ENCODE measurements at places on chromosomes 1 and 21.

GRCh38 chr1:113615425-113615824 is 143.9 kb downstream of the PHTF1 start:
- no peak for DNase-seq

DNA sequence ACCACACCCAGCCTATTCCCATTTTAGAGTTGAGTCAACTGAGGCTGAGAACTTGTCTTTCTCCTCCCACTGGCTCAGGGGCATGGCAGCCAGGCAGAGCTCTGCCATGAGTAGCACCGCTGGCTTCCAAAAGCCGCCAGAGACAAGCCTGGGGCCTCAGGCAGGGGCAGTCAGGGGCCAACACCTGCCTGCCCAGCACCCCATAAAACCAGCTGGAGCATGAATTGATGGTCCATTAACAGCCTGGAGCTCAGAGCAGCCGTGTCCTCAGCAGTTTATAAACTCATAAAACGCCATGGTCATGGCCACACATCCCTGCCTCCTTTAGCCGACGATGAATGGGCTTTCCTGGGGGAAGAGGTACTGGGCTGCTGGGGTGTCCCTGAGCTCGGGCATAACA is 50.6 kb upstream of the PAX7 start:
- DNase-seq: no peak

GRCh38 chr1:222923506-222923905 is 108.7 kb downstream of the DISP1 start:
- no peak for DNase-seq

GRCh38 chr21:45017039-45017960 is 57.1 kb upstream of the ADARB1 start:
- no peak for DNase-seq

GRCh38 chr1:178500091-178500770 is 3.5 kb upstream of the CLEC20A start:
- DNase-seq: no peak

DNA sequence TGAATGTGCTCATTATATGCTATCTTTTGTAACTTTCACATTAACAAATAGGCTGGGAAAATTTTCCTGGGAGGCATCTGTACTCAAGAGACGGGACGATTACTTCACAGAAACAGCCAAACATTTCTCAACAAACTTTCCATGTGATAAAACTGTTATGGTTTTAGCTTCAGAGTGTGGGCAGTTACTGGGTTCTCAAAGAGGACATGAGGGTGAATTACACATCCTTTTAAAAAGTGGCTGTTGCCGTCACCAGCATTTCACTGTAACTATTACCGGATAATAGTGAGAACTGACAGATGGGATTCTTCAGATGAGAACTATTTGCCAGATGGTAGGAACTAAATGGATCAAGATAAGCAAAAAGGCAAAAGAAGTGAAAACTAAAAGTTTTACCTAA is 109.1 kb downstream of the APP start:
- DNase-seq: no peak

DNA sequence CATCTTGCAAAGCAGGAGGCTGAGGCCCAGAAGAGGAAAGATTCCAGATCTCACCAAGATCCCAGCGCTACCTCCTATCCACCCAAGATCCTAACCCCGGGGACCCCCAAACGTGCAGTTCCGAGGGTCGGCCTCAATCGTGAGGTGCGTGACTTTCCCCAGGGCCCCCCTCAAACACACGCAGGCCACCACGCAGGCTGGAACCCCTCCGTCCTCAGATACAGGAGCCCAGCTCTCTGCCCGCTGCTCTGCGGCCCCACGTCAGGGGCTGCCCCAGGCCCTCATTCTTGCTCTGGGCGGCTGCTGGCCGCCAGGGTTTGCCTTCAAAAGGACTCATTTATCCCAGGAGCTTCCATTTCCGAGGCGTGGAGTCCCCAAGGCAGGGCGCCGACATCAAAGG is 39.9 kb downstream of the KRTAP10-1 start:
- DNase-seq: no peak

- DNase-seq: no peak
Measured at GRCh38 chr21:42236014-42236413, 17.1 kb downstream of the ABCG1 start.

DNA sequence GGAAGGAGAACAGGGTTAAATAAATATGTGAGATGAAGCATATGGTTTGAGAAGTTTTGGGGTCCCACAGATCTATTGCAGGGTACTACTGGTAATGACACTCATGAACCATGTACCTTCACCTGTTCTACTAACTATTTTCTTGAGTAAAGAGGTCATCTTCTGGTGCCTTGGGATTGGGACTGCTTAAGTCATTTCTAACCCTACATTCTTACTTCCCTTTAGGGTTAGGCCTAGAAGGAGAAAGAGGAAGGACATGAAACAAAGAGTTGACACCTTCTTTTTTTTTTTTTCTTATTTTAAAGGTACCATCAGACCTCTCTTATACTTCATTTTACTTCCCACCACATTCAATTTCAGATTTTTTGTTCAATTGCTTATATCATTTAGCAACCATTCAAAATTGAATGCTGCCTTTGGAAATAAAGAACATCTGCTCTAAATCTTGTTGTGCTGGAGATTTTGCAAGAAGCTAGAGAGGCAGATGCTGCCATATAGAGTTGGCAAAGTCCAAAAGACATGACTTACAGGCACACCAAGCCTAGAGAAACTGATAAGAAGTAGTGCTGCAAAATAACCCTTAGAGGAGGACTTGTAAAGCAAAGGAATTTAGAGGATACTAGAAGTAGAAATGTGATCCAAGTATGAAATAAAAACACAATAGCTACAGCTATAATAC is 374.4 kb upstream of the ST6GALNAC5 start:
- DNase-seq: no peak

DNA sequence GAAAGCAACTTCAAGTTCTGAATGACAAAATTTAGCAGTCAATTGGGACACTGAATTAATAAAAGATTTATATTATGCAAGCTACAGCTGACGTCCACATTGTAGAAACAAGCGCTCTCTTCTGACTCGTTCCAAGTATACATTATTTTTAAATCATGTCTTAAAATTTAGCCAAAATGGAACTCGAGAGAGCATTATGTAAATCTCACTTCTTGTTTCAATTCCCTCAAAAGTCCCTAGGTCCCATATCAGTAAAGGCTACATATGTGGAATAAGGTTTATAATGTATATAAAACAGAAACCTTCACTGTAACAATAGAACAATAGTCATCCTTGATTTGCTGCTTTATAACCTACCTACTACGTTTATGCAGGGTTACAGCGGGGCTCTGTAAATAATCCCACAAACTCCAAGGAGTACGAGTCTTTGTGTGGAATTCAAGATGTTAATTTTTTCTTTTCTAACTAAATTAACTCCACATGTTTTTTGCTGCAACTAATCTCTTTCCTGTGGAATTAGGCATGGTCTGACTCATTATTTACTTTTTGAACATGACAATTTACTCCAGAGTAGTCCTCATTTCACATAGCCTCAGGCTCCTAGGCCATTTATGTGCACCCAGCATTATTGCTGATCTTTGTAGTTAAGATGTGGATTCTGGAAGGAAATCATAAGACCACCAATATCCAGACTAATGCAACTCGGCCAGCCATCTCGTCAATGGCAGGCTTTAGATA is 785.1 kb downstream of the LTN1 start:
- no peak for DNase-seq

- no peak for DNase-seq
Measured at GRCh38 chr1:178733972-178734371, 8.9 kb downstream of the RALGPS2 start.

DNA sequence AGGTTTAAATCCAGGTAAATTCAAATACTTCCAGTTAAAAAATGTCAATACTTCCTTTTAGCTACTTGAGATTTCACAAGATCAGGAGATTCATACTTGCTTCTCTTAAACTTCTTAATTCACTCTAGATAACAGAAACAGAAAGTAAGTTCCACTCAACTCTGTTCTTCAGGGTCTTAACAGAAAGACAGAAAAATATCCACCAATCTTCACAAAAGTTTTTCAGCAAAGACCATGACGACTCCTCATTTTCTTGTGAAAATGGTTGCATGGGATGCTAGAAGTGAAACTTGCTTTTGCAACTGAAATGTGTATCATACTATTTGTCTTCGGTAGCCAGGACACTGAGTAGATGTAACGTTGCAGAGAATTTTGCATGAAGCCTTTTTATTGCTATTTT is 12.3 kb upstream of the LRRC8C start:
- DNase-seq: no peak

DNA sequence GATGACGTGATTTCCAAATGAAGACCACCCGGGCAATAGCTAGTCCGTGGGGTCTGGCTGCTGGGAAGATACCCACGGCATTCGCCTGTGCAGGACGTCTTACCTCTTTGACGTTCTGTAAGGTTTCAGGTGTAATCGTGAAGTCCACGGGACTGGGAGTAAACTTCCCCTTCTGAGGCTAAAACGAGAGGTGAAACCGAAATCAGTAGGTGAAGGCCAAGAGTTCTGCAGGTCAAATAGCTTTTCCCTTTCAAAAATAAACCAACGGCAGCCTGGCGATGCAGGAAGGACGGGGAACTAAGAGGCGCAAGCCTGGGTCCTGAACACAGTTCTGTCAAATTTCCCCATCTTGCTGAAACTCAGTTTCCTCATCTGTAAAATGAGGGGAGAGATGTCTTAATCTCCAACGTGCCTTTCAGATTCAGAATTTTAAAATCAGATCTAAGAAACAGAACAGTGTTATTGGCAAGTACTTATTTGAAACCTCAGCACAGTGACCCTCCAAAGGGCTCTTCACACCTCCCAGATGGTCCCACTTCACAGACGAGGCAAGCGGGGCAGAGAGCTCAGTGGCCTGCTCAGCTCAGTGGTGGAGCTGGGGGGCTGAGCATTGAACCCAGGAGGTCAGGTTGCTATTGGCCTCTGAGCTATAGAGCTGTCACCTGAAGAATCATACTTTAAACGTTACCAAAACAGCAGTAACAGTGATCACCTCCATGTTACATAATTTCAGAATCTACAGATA is 34.7 kb downstream of the VPS26C start:
- no peak for DNase-seq

- DNase-seq: no peak
Measured at GRCh38 chr1:71583756-71584155, 502.9 kb upstream of the ZRANB2 start.

GRCh38 chr21:27149034-27149433 is 182.1 kb upstream of the ADAMTS5 start:
- DNase-seq: no peak

- DNase-seq: no peak
Measured at GRCh38 chr1:201054091-201054543, 30.6 kb upstream of the KIF21B start.

GRCh38 chr1:224615861-224616755 is at the start of gene CNIH3:
Gene CNIH3 (plus strand): TSS chr1:224616317. CDS start chr1:224617175, 858 bp downstream.
- peak; percentile 38 for DNase-seq

- no peak for DNase-seq
Measured at GRCh38 chr1:17118706-17119075, 560 bp downstream of the PADI2 start.

DNA sequence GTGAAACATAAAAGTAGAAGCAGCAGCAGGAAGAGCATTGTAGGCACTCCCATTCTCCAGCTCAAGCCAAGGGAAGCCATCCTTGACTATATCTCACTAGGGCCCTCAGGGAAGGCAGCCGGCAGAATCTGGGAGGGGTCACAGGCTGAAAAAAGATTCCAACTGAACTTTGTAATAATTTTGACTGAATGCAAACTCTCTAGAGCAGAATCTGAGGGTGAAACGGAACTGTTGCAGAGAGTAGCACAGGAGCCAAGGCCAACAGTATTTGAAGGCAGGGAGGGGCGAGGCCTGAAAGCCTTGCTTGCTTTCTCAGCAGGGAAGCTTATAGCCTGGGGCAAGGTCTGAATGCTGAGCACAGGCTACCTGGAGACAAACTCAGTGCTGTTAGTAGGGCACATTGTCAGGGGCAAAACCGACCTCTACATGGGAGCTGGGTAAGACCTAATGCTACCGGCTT is 180.6 kb downstream of the COL24A1 start:
- no peak for DNase-seq

DNA sequence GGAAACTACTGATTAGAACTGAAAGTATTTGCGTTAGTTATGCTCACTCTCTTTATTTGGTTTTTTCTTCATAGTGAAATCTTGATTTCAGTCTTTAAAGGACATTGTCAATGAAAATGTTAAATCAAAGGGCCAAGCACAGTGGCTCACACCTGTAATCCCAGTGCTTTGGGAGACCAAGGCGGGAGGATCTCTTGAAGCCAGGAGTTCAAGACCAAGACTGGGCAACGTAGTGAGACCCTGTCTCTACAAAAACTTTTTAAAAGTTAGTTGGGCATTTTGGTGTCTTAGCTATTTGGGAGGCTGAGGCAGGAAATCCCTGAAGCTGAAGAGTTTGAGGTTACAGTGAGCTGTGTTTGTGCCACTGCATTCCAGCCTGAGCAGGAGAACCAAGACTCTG is 13.6 kb downstream of the RLF start:
- no peak for DNase-seq

GRCh38 chr1:150126811-150127210 is 22.9 kb upstream of the PLEKHO1 start:
- DNase-seq: no peak

GRCh38 chr1:106962591-106962990 is 93.9 kb upstream of the PRMT6 start:
- no peak for DNase-seq

DNA sequence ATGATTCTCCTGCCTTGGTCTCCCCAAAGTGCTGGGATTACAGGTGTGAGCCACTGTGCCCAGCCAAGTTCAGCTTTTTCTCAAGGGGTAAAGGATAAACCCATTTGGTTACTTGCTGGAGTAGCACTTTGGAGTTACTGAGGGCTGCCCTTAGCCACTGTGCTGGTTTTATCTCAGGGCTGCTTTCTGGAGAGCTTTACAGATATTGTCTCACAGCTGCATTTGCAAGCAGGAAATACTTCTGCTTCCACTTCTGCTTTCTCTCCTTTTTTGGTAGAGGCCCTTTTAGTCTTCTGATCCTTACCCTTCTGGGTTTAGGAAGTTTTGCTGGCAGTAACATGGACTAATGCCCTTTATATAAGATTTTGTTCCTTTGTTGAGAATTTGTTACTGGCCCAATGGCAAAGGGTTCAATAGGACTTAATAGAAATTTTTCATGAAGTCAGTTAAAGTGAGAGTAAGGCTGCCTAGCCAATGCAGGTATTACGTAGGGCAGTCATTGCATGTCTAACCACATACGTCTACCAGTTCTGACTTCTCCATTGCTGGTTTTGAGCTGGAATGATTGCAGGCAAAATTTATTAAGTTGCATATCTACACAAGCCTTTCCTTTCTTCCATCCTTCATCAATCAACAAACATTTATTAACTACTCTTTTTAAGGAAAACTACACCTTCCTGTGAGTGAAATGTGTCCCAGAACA is 24.4 kb downstream of the CAP1 start:
- no peak for DNase-seq

GRCh38 chr1:150192012-150192411 is 42.3 kb downstream of the PLEKHO1 start:
- DNase-seq: no peak

GRCh38 chr1:213070406-213070805 is 19.4 kb downstream of the RPS6KC1 start:
- DNase-seq: no peak

GRCh38 chr21:38773099-38774061 is 32.3 kb upstream of the ETS2 start:
- no peak for DNase-seq

Measured in NCI-H1930 (cell line).